ENCODE measurements at places on chromosomes 7 and 10.
A peak's percentile ranks its signal among the peaks of the same experiment; 100 is the strongest.

DNA sequence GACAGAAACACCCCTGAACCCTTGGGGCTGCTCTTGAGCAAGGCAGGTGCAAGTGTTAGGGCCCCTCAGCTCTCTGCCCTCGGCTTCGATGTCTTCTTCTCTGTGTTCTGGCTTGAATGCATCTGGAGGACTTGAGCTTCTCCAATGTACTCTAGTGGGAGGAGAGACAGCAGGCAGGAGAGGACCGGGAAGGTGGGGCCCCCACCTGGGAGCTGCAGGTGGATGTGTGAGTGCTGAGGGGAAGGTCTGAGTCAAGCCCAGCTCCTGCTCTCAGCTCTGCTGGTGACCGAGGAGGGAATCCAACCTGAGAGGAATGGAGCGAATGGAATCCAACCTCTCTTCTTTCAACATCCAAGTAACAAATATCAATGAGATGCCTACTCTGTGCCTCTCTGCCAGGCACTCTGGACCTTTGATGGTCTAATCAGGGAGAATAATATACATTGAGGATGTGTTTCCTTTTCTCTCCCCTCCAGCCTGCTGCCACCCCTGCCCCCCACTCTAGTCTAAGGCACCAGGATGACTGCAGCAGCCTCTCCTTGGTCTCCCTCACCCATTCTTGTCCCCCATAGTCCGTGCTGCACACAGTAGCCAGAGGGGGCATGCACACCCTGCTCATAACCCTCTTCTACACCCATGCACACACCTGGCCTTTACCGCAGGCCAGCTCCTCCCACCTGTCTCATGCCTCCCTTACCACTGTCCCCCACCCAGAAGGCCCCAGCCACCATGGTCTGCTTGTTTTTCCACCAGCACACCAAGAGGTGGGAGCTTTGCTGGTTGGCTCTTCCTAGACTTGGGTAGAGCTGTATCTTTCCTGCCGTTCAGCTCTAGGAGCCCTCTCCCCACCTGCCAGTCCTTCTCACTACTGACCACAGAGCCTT is 13.6 kb downstream of the TBATA start:
- peak; percentile 45 for DNase-seq

DNA sequence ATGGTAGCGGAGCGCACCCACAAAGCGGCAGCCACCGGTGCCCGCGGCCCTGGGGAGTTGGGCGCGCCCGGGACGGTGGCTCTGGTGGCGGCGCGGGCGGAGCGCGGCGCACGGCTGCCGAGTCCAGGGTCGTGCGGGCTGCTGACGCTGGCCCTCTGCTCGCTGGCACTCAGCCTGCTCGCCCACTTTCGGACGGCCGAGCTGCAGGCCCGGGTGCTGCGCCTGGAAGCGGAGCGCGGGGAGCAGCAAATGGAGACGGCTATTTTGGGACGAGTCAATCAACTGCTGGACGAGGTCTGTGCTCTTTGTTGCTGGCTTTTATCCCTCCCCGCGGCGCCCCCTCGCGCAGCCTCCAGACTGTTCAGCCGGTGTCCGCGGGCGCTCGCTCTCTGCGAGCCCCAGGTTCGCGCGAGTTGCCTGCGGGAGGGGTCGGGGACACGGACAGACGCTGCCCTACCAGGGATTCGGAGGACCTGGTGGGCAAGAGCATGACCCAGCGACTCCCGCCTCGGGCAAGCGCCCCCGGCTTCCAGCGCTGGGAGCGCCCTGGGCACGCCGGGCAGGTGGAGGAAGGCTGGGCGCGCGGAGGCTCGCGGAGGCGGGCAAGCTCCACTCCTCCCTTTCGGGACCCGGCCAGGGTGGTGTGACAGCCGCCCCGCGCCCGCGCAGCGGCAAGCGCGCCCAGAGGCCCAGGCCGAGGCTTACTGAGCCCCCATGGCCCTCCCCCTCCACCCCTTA is 887 bp downstream of the COL13A1 start:
- DNase-seq: no peak

DNA sequence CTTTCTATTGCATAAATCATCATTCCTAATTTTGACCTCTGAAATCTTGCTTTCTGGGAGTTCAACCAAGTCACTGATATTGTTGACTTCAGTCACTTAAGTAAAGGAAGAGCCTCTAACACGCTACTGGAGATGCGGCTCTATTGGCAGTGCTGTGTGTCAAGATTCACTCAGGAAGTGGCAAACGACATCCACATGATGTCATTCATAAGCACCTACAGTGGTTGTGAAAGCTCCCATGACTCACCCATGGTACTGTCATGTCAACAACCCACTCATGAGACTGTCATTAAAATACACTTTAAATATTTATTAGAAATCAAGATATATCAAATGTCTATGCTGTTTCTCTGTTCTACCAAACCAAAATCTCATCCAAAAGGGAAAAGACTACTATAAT is 52.5 kb upstream of the LHFPL3 start:
- no peak for DNase-seq

- DNase-seq: no peak
Observed at GRCh38 chr7:99679032-99679399, 780 bp downstream of the CYP3A5 start.

GRCh38 chr7:34107276-34107675 is 201.9 kb downstream of the BMPER start:
- no peak for DNase-seq

DNA sequence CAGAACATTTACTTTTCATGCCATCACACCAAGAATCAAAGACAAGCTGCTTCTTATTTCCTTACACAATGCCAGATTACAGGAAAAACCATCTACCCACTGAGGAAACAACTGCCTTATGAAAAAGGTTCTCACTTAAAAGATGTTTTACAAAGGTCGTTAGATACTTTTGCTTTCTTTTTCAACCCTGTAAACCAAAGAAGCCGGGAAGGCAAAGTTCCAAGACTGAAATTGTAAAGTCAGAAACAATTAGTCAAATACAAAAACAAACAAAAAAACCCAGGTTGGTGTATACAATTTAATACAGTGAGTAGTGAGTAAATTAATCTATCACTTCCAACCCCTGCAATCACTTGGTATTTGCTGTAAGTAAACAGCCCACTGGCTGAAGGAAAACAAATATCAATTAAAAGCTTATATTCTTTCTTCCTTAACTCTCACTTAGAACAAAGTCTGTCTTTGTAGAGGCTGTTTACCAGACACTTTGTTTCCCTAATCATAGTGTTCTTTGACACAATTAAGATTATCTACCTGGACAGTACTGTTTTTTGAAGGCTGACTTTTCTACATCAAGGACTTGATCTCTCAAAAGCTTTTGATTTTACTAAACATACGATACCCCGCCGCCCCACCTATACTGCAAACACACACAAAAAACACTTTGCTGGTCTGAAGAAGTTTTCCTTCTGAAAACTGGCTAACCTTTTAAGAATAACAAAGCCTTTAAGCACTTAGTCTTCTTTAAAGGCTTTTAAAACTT is 18.1 kb downstream of the ERLIN1 start:
- no peak for DNase-seq

- no peak for DNase-seq
Observed at GRCh38 chr7:153588586-153588985, 463.6 kb upstream of the DPP6 start.

DNA sequence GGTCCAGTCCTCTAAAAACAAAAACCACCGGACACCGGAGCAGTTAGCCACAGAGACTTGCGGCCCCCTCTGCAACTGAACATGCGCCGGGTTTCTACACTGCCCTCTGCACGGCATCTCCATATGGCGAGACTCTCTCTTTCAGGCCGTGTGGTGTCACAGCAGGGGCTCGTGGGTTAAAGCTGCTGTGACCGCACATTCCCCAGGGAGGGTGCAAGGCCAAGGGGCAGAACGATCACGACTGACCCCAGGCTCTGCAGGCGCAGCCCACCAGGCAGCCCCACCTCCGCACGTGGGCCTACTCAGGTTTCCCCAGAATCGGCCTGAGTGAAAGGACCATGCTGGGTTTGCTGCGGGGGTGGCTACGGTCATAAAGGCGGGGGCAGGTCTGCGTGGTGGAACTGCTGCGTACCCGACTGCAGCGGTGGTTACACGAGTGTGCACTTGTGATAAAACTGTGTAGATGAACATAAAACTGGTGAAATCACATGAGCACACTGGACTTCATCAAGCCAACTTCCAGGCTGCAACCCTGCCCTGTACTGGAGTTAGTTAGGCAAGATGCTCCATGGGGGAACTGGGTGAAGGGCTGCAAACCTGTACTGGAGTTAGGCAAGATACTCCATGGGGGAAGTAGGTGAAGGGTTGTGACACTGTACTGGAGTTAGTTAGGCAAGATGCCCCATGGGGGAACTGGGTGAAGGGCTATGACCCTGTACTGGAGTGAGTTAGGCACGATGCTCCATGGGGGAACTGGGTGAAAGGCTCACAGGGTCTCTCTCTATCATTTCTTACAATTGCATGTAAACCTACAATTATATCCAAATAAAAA is 81.4 kb upstream of the PPP2R2D start:
- DNase-seq: peak; percentile 22

GRCh38 chr7:95905167-95905566 is 132.8 kb downstream of the DYNC1I1 start:
- DNase-seq: no peak

DNA sequence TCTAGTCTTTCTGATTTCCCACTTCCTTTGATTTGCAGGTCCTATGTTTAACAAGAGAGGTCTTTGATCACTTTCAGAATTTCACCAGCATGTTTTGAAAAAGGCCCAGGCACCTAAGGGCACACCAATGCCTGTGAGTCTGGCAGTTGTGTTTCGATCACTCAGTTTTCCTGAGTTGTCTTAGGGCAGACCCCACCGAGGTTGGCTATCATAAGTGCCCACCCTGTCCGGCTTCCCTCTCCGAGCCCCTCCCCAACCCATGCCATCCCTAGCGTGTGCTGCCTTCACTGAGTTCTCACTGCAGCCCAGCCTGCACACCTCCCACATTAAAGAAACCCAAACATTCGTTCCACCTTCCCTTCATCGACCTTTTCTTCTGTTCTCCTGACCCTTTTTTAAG is 257.9 kb downstream of the GRID1 start:
- DNase-seq: no peak

DNA sequence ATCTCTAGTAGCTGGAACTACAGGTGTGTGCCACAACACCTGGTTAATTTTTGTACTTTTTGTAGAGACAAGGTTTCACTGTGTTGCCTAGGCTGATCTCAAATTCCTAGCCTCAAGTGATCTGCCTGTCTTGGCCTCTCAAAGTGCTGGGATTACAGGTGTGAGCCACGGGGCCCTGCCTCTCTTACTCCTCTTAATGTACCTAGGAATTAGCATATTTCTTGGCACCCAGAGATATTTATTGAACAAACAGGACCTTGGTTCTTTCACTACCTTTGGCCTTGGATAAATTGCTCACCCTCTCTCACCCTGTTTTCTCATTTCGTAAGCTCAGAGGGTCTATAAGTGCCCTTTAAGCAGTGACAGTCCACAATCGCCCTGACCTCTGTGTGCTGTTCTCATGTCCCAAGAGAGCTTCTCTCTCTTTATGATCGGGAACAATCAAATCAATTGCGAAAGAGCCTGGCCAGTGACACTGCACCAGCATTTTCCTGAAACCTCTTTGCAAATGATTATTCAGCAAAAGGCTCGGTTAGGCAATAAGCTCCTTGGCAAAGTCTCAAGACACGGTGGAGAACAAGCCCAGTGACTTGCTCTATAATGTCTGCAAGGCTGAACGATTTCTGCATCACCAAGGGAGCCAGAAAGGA is 117.7 kb downstream of the APBB1IP start:
- DNase-seq: no peak

- DNase-seq: peak; percentile 61
Observed at GRCh38 chr10:29736366-29737073, 101.7 kb upstream of the SVIL start.

DNA sequence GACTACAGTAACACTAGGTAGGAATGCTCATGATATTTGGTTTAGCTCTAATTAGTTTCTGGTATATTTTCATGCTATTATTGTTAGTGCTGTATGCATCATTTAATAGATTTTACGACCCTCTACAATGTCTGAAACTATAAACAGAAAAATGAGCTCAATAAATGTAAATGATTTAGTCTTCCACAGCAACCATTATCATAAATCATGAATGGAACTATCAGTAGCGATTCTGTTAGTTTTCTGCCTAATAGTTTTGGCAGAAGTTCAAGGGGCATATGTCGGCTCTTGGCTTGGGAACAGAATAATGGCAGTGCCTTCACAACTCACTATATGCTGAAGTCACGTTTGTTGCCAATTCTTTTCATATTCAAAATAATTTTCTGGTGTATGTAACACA is 494.8 kb downstream of the PARD3 start:
- no peak for DNase-seq

GRCh38 chr7:84970670-84971069 is 216.2 kb downstream of the SEMA3D start:
- DNase-seq: no peak

GRCh38 chr10:45224219-45224841 is 91.1 kb downstream of the OR13A1 start:
- no peak for DNase-seq

- no peak for DNase-seq
Observed at GRCh38 chr10:123862421-123863182, 29.0 kb downstream of the CPXM2 start.

DNA sequence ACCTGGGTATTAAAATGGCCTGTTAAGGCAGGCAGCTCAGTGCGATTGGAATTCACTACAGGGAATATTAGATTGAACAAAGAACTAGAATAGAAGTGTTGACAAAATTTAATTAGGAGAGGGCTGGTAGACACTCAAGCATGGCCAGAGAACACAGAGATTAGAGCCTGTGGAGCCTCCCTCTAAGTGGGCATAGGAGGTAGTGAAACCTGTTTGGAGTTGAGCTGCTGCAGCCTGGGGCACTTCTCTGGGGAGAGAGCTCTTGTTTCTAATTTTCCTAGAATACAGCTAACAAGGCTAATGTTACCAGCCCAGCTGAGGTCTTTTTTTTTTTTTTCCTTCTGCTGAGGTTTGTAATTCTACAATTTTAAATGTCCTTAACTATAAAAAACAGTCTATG is 46.4 kb downstream of the TMEM168 start:
- no peak for DNase-seq

GRCh38 chr10:71795248-71795647 is 21.9 kb upstream of the VSIR start:
- DNase-seq: no peak

GRCh38 chr10:33215154-33215553 is 119.3 kb downstream of the NRP1 start:
- DNase-seq: no peak

DNA sequence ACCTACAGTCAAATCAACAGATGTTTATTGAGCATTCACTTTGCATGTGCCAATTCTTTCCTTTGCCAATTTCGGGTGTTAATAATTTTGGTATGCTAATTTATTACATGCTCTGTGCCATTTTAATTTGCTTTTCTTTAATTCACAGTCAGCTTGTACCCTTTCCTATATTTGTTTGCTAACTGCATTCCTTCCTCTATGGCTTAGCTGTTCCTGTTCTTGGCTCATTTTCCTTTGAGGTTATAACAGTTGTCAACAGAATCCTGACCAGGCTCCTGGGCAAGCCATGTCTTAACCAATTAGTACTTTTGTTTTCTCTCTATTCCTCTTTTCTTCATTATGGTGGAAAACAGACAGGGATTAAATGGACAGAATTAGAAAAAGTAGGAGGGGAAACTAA is 73.6 kb upstream of the RPA3 start:
- DNase-seq: no peak

DNA sequence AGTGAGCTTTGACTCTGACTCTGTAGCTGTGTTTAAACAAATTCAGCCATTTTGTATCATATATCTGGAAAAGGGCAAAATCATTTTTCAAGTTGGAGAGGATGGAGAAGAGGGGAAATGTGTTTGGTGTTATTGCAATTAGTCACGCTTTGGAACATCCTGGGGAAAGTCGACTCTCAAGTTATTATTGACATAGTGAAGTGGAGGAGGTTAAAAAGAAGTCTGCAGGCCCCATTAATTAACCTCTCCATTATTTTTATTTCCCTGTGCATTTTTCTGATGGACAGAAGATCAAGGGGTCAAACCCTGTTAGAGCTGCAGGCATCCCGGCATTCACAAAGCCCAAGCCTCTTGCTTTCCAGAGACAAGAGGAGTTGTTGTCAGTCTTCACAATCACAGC is 132.6 kb downstream of the TEX36 start:
- DNase-seq: no peak
